ENCODE measurements at places on chromosomes 7 and 10.

DNA sequence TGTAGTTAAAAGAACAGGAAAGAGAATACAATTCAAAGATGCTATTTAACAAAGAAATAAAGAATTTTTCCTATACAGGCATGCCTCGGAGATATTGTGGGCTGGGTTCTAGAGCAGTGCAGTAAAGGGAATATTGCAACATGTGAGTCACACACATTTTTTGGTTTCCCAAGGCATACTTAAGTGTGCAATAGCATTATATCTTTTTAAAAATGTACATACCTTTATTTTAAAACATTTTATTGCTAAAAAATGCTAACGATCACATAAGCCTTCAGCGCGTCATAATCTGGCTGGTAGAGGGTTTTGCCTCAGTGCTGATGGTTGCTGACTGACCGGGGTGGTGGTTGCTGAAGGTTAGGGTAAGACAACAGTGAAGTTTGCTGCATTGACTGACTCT is 54.4 kb downstream of the ESYT2 start:
- DNase-seq: no peak

GRCh38 chr7:96337519-96337918 is 15.6 kb upstream of the SLC25A13 start:
- no peak for DNase-seq

DNA sequence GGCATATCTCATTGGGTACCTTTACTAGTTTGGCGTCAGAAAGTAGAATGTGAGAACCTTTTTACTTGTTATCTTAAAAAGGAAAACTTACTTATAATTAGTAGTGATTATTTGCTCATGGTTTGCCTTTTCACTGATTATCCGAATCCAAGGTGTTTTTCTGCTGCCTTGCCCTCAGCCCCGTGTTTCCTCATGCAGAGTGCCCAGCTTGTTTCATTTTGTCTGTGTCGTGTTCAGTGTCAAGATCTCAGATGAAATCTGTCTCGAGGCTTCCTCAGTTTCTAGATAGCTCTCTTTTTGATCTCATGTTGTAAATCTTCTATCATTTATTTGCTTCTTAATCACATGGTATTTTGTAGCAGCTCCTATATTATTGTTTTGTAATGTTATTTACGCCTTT is 30.1 kb downstream of the RPA3 start:
- DNase-seq: no peak

DNA sequence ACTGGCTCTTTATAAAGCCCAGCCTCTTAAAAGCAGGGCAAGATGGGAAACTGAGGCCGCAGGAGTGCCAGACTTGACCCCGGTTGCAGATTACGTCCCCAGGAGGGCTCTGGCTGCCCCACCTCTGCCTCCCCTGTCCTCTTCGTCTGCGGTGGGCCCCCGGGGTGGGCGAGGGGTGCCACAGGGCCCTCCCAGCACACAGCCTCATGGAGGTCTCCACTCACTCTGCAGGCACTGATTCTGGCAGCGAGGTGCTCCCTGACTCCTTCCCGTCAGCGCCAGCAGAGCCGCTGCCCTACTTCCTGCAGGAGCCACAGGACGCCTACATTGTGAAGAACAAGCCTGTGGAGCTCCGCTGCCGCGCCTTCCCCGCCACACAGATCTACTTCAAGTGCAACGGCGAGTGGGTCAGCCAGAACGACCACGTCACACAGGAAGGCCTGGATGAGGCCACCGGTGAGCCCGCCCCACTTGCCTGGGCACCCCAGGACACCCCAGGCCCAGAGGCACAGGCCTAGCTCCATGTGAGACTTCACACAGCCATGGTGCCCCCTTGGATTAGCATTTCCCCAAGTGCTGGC is 39.4 kb upstream of the SLC29A3 start:
- DNase-seq: no peak

DNA sequence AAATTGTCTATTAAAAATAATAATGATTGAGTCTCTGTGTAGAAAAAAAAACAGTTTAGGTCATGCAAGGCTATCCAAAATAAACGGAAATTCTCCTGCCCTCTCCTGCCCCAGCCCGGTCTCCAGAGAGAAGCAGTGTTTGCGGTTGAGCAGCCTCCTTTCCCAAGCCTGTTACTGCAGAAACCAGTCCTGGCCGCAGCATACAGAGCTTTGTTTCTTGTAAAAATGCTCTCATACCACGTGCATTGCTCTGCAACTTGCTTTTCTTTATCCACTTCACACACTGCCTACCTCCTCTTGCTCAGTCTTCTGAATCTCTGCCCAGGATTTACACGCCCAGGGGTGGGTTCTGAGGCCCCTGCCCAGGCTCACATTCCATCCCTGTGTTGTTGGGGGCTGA is 34.4 kb upstream of the CUL1 start:
- no peak for DNase-seq

- DNase-seq: no peak
Measured at GRCh38 chr7:110595694-110596093, 495.2 kb upstream of the LRRN3 start.

DNA sequence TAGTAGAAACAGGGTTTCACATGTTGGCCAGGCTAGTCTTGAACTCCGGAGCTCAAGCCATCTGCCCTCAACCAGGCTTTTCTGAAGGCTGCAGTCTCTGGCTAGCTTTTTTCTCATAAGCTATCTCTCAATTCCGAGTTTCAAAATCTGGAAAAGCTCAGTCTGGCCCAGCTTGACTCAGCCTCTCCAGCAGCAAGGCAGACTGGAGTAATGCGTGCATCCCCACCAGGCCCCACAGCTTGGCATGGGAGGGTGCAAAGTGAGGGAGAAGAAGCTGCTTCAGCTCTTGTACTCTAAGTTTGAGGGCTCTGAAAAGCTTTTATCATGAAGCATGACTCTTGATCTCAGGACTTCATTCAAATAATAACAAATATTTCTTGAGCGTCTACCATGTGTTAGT is 4.8 kb downstream of the DHTKD1 start:
- DNase-seq: no peak

GRCh38 chr10:50582046-50582445 is 41.7 kb downstream of the SGMS1 start:
- no peak for DNase-seq

DNA sequence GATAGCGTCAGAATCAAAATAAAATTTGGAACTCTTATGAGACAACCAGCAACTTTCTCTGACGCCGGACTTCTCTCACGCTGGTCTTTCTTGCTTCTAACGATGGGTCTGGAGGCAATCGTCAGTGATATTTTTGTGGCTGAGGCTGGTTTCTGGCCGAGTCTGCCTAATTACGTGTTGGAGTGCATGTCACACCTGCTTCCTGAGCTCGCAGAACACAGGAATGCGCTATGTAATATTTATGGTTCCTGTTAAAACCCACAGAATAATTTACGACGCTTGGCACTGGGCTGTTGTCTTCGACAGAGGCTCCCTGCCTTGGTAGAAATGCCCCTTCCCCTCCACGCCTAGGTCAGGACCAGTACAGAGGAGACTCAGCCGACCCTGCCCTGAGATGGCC is 64.9 kb downstream of the NPTX2 start:
- DNase-seq: no peak

- no peak for DNase-seq
Measured at GRCh38 chr10:73906524-73907447, 4.1 kb upstream of the PLAU start.

DNA sequence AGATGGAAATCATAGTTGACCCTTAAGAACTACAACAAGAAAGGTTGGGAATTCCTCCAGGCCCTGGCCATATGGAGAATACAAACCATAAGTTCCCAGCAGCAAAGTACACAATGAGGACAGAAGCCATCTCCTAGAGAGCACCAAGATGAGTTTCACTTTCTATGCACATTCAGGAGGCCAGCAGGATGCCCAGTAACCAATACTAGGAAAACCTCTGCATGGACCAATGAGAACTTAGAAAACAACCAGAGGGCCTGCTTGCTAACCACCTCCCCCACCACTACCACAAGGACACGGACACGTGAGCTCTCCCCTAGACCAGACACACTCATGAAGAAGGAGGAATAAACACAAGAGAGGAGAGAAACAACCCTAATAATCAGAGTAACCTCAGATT is 56.3 kb downstream of the IFIT5 start:
- no peak for DNase-seq

DNA sequence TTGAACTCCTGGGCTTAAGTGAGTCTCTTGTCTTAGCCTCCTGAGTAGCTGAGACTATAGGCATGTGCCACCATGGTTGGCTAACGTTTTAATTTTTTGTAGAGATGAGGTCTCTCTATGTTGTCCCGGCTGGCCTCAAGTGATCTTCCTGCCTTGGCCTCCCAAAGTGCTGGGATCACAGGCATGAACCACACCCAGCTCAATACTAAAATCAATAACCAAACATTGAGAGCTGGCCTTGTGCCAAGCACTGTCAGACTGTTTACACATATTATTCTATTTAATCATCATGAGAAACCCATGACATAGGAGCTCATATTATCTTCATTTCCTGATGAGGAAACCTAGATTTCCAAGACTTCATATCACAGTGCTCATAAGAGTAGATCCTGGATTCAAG is 251.2 kb downstream of the BAMBI start:
- no peak for DNase-seq

DNA sequence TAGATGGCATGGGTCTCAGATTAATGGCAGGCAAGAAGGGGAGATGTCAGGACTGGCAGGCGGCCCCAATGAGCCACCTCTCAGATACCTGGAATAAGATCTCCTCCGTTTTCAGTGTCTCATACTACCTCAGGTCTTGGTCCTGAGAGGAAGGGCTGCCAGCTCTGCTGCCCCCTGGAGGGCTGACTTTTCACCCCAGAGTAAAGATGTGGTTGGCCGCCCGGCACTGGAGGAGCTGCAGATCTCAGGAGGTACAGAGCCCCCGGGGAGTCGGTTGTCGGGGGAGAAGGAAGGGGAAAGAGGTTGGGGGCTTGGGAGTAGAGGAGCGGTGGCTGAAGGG is 642 bp upstream of the COL13A1 start:
- DNase-seq: no peak

DNA sequence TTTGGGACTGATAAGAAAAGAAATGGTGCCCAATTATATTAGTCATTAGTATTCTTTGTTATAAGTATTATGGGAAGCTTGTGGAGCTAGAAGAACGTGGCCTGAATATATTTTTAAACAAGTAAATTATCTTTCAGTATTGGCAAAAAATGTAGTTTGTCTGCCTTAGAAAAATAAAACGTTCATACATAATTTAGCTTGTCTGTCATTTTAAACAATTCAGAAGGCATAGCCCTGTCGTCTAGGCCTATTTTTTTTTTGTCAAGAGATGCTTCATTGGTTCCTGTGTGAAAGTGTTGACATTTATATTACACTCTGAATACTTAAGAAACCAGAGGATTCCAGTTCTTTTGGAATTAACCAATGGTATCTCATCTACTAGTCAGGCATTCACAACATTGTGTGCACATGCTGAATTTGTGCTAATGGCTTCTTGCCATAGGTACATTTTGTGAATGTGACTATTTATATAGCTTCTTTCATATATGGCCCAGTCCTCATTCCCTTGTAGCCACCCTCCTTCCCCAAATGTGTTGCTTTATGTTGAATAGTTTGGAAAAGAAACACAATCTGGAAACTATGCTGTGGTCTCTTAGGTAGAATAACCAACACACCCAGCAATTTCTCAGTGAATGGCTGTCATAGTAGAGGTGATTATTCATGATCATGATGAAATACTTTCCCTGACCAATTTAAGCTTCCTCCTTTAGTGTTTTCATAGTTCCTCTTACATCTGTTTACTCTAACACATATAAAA is 435.8 kb downstream of the EXOC4 start:
- no peak for DNase-seq

- no peak for DNase-seq
Measured at GRCh38 chr7:36011588-36011965, 141.5 kb upstream of the EEPD1 start.

DNA sequence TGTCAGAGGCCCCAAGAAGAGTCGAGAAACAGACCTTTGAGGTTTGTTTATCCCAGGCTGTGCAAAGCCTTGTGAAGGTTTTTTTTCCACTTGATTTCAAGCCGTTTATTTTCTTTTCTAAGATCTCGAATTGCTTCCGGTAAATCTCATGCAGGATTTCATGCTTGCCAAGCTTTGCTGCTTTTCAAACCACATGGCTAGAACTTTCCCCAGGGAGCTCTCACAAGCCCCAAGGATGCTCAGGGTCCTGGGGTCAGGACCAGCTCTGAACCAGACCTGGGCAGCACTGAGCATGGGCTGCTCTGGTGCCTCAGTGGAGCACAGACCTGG is 48.0 kb upstream of the AQP1 start:
- DNase-seq: no peak

- DNase-seq: no peak
Measured at GRCh38 chr7:82109288-82109687, 334.3 kb downstream of the CACNA2D1 start.

DNA sequence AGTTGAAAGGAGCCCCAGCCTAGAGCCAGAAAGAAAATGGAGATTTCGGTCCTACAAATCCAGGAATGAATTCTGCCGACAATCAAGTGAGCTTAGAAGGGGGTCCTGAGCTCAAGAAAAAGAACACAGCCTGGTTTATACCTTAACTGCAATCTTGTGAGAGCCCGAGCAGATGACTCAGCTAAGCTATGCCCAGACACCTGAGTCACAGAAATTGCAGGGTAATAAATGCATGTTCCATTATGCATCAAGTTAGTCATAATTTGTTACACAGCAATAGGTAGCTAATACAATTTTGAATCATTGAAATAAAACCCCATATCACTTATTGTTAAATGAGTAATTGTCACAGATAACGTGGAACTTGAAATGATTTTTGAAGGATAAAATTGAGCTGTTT is 111.8 kb upstream of the FOXP2 start:
- DNase-seq: no peak

DNA sequence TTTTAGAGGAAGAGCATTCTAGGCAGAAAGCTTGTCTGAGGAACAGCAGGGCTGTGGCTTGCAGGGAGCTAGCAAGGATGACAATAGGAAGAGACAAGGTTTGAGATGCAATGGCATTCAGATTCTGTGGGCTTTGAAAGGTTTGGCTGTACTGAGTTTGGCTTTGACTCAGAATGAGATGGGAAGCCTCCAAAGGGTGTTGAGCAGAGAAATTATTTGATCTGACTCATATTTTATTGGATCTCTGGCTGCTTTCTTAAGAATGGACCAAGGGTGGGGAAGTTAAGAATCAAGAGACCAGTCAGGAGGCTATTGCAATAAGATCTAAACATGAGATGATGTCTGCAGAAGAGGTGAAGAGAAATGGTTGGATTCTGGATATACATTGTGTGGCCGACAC is 273.2 kb downstream of the CDK14 start:
- DNase-seq: no peak

DNA sequence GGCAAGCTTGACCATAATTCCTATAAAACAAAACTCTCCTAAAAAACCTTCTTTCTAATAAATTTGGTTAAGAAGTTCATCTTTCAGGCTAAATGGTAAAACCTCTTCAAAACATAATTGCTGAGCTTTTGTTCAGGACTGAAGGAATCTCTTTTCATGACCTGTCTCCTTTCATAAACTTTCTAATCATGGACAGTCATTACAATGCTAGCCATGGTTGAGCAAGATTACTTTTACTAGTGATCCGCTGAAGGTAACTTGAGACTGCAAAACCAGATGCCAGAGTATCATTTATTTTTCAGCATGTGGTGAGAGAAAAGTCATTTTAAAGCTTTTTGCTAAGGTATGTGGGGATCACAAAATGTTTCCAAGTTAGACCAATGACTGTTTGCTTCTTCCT is 186.4 kb upstream of the RHOBTB1 start:
- DNase-seq: no peak

- no peak for DNase-seq
Measured at GRCh38 chr10:51369903-51370302, 295.6 kb downstream of the PRKG1 start.

GRCh38 chr10:62769574-62770242 is 34.8 kb upstream of the ADO start:
- DNase-seq: no peak
